ENCODE measurements at places on chromosomes 13 and 19.

- DNase-seq = no peak
Observed at GRCh38 chr13:25046274-25046984, 49.5 kb upstream of the PABPC3 start.

DNA sequence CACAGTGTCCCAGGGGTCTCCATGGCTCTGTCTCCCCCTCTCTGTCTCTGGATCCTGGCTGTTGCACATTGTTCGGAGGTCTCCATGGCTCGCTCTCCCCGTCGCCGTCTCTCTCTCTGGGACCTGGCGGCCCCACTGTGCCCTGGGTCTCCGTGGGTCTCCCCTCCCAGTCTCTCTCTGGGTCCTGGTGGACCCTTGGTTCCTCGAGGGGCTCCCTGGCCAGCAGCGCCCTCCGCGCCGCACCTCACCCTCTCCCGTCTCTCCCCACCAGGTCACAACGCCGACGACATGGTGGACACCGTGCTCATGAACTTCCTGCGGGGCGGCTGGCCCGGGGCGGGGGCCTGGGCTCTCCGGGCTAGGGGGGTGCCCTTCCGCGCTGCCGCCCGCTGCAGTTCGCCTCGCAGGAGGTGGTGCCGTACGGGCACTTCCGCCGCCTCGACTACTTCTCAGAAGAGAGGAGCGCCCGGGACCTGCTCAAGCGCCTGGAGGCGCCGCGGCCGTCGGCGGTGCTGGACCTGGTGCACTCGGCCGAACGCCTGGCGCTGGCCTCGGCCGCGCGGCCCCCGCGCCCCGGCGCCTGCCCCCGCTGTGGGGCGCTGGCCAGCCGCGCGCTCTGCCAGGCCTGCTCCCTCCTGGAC, 29.1 kb downstream of the SIGLEC5 start:
- DNase-seq = no peak

DNA sequence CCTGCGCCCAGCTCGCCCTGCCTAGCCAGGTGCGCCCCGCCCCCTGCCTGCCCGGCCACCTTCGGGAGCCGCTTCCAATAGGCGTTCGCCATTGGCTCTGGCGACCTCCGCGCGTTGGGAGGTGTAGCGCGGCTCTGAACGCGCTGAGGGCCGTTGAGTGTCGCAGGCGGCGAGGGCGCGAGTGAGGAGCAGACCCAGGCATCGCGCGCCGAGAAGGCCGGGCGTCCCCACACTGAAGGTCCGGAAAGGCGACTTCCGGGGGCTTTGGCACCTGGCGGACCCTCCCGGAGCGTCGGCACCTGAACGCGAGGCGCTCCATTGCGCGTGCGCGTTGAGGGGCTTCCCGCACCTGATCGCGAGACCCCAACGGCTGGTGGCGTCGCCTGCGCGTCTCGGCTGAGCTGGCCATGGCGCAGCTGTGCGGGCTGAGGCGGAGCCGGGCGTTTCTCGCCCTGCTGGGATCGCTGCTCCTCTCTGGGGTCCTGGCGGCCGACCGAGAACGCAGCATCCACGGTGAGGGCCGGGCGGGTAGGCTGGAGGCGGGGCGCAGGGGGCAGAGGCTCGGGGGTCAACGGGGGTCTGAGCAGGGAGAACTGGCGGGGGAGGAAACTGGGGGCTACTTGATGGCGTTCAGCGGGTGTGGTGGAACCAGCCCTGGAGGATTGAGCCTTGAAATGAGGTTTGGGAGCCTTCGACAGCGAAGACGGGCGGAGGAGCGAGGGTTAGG, at the start of gene SPINT2:
SPINT2 (plus strand) TSS at position 88 of the 727 bp plus-strand sequence; CDS start at position 408, 320 bp downstream.
- no peak for DNase-seq

- DNase-seq = no peak
Observed at GRCh38 chr13:31014456-31014855, 82.0 kb downstream of the TEX26 start.

GRCh38 chr13:107553838-107554237, 661.5 kb downstream of the LIG4 start:
- no peak for DNase-seq

All from M059J (cell line).